Breast epithelium (tissue), 4 donors: ENCODE measurements at places on chromosomes 13 and 19.

GRCh38 chr19:14148751-14149410, 12.5 kb upstream of the ASF1B start:
- DNase-seq = no peak

DNA sequence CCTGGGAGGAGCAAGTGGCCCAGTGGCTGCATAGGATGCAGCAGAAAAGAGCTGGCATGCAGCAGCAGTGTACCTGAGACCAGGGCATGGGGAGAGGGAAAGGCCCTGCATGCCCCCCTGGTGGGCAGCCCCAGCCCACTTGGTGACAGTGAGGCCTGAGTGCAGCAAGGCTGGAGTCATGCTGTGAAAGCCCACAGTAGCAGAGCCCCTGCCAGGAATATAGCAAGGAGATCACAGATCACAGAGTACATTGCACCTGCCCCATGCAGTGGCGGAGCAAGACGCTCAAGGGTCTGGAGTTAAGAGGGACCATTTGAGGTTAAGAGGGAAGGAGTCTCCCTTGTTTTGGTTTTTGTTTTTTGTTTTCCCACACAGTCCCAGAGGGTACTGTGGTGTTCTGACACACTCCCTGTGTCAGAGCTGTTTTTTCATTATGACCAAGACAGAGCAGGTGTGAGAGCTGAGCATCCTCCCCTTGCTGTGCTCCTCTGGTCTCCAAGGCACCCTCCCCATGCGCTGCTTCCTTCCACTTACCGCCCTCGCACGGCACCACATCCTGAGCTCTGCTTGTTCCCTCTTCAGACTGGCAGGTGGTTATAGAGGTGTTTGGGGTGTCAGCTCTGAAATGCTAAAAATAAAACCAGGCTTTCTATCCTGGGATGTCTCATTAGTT, 85.0 kb upstream of the UBL3 start:
- DNase-seq = no peak

GRCh38 chr19:14943601-14944000, 2.3 kb downstream of the OR7C2 start:
- no peak for DNase-seq

DNA sequence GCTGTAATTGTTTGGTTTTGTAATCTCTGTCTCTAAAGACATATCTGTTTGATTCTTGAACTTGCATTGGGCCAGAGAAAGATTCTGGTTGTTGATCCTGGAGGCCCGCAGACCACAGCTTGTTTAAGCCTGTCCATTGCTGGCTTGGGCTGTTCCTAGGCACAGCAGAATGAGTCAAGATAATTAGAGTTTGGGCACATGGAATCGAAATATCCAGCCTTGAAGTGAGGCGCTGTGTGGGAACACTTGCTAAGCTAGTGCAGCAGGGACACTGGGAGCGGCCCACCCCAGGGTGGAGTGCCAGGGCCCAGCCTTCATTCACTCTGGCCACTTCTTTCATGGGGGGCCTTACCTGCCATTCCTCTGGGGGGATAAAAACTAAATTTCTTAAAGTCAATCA, 219.7 kb downstream of the LMO7 start:
- no peak for DNase-seq

DNA sequence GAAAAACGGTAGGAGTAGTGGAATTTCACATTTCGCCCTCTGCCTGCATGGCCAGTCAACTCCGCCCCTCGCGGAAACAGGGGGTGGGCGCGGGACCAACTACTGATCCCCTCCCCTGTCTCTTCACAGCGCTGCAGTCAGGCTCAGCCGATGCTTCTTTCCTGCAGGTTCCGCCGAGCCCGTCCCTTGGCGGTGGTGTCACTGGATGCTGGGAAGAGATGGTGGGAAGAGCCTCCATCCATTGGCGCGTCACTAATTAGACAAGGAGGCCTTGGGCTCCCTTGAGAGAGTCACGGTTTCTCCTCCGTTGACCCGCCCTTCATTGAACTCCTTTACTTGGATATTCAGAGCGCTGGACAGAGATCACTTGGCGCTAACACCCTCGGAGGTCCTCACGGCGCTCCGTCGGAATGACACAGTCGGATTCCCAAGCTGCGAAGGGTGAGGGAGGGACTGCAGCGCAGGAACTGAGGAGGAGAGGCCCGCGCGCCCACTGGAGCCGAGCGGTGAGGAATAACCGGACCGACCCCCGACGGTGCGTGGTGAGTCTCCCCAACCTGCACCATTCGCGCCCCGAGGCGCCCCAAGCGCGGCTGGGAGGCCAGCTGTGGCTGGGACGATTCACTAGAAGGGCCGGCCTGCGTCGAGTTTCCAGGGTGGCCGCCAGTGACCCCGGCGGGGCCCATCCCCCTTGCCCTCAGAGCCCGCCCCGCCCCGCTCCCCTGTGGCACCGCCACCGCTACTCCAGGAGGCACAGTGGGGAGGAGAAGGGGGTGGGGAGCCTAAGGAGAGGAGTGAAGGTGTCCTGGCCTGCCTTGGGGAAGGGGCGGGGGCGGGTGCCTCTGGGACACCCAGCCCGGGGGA, 11.2 kb upstream of the CEACAM21 start:
- DNase-seq = no peak

- DNase-seq = no peak
Observed at GRCh38 chr13:29893438-29893837, 43.0 kb upstream of the UBL3 start.

DNA sequence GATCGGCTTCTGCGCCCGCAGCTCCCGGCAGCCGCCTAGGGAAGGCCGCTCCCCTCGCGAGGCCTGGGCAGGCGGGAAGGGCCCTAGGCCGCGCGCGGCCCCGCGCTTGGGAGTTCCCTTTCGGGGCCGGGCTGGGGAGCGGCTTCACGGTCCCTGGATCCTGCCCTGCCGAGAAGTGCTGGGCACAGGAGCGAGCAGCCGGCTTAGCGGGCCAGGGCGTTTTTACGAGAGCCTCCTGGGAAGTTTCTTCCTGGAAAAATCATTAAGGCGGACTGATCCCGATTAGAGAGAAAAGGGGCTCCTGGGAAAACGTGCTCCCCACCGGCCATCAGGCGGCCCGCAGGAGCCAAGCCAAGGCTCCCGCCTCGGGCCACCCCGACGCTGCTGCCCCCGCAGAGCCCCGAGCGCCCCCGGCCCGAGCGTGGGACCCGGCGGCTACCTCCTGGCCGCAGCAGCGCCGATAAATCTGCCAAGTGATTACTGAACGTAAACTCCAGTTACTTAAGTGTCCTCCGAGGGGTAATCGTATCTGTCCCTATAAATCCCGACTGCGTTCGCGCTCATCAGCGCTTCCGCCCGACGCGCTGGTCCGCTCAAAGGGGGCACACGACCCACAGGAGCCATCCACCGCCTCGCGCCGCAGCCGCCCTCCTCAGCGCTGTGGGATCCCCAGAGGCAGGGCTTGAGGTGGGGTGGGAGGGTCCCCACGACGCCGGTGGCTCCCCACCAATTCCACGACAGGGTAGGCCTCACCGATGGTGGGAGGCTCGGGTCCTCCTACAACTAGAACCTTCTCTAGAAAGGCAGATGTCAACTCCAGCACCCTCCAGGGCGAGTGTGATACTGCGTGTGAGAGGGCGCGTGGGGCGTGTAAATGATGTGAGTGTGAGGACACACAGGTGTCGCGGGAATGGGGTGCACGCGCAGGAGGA, 2.8 kb downstream of the ZIC5 start:
- DNase-seq = no peak

GRCh38 chr13:70829748-70830147, 721.5 kb upstream of the KLHL1 start:
- DNase-seq = no peak

- DNase-seq = peak; percentile 92
Observed at GRCh38 chr19:17539238-17540117, 16.0 kb upstream of the COLGALT1 start.

DNA sequence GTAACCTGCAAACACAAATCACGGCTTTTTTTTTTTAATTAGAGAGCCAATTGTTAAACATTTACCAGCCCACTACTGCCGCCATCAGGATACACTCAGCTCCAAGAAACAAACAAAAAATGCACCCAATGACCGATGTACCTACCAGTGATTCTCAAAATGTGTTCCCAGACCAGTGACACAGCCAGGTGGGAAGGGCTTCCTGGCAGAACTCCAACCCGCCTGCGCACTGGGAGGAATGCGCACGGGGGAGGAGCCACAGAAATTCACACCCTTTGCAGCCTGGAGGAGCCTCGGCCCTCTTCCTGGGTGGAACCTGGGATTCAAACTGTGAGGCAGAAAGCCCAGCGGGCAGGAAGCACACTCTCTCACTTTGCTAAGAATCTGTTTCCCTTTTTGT, 255.9 kb downstream of the TBC1D4 start:
- no peak for DNase-seq

- no peak for DNase-seq
Observed at GRCh38 chr13:95023405-95023804, 277.8 kb downstream of the ABCC4 start.

- DNase-seq = no peak
Observed at GRCh38 chr13:83265279-83265678, 617.0 kb downstream of the SLITRK1 start.

DNA sequence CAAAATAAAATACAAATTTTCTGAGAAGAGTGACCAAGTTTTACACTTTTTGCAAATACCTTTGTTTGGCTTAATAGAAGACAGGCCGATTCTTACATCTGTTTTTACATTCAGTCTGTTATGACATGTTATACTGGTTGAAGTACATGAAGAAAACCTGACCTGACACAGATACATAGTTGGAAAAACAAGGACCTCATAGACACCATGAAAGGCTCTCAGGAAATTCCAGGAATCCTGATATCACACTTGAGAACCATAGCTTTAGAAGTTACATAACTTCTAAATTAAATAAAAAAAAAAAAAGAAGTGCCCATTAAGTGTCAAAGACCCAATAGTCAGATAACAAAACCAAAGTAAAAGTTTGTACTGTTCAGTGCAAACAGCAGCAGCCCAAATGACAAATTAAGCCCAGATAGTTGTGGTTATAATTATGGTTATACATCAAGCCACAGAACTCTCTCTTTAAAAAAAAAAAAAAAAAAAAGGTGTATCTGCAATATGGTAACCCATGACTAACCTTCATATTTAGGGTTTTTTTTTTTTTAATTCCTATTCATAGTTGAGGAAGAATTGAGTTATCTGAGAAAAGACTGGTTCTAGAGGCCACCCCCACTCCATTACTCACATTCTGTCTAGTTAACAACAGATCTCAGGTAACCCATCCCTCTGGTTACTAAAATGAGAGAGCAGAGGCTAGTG, 19.8 kb downstream of the RBM26 start:
- DNase-seq = no peak

DNA sequence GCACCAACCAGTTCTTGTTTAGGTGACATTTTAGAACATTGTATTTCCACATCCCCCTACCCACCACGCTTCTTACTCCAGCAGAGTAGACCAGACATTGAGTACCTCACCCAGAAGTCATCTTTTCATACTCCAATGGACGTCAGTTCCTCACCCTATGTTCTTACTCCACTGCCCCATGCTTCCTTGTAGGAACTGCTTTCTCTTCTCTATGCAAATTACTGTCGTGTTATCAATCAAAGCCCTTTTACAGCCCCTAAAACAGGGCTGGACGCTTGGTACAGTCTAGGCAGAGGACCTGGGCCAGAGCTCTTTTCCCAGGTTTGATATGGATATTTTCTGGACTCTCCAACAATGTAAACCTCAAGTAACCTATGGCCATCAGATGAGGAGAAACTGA, 58.2 kb downstream of the USP12 start:
- no peak for DNase-seq

GRCh38 chr19:43634506-43634871, 5.2 kb downstream of the CADM4 start:
- DNase-seq = no peak

DNA sequence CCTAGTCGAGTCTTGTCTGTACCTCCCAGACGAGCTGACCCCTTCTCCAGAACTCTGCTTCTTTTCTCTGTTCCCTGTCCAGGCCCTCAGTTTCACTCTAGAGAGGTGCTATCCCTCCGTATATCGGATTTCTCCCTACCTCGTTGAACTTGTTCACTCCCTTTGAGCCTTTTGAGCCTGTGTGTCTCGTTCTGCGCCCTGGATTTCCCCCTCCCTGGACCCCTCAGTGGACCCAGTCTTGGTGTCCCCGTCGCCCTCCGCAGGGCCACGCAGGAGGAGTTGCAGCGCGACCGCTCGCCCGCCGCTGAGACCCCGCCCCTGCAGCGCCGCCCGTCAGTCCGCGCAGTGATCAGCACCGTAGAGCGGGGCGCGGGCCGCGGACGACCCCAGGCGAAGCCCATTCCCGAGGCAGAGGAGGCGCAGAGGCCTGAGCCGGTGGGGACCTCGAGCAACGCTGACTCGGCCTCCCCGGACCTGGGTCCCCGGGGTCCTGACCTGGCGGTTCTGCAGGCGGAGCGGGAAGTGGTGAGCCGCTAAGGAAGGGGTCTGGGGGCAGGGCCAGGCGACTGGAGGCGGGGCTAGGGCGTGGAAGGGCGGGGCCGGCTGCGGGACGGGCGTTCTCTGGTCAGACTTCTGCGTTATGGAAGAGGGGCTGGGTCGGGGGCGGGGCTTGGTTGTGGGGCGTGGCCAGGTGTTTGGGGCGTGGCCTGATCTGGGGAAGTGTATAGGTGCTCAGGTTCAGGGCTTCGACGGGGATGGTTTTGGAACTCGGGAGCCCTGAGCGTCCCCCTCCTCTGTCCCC, 5.5 kb downstream of the EPS8L1 start:
- DNase-seq = peak; percentile 74

DNA sequence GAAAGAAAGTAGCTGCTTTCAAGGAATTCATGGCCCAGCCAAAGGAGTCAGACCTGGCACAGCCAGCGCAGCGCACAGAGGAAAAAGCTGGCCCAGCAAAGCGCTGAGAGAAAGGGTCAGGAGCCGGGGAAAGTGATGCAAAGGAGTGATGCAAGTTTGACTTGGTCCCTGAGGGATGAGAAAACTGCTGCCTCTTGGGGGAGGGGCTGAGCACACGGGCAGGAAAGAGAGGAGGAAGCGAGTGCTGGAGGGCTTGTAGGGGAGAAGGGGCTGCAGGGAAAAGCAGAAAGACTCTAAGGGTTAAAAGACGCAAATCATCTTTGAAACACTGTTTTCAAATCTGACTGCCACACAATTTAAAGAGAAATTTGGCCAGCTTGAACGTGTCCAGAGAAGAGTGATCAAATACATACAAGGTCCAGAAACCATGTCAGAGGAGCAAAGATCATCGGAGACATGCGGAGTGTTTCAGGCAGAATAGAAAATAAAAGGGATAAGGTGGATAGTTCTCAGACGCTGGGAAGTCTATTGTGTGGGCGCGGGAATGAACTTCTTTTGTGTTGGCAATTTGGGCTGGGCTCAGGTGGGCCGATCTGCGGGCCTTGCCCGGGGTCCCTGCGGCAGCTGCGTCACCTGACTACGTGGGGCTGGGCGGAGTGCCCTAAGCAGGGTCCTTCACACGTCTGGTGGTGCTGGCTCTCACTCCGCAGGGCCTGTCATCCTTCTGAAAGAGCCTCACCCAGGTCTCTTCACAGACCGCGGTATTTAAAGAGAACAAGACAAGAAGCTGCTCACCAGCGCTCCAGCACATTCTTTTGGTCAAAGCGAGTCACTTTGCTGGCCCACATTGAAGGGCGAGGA, 18.1 kb downstream of the N4BP2L1 start:
- DNase-seq = no peak
